ENCODE measurements at places on chromosomes 13 and 19.

- DNase-seq: no peak
Measured at GRCh38 chr13:46720189-46720588, 76.8 kb downstream of the ESD start.

DNA sequence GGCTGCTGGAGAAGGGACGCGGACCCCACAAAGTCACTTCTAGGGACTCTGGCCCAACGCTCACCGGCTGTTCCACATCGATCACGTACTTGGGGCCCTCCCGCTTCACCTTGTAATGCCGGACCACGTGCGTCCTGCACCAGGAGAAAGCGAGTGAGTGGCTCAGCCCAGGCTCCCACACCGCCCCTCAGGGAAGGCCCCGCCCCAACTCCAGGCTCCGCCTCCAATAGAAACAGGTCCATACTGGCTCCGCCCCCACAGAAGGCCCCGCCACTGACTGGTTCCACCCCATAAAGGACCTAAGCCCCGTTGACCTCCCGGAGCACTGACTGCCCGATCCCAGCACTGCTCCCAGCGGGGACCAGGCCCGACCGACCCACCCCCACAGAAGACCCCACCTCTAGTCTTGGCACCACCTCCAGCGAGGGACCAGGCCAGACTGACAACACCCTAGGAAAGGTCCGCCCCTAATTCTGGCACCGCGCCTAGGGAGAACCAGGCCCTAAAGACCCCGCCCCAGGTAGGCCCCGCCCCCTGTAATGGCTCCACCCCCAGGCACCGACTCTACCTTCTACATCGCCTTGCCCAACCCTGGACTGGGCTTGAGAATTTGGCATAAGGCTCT is 11.3 kb downstream of the STAP2 start:
- DNase-seq: no peak

DNA sequence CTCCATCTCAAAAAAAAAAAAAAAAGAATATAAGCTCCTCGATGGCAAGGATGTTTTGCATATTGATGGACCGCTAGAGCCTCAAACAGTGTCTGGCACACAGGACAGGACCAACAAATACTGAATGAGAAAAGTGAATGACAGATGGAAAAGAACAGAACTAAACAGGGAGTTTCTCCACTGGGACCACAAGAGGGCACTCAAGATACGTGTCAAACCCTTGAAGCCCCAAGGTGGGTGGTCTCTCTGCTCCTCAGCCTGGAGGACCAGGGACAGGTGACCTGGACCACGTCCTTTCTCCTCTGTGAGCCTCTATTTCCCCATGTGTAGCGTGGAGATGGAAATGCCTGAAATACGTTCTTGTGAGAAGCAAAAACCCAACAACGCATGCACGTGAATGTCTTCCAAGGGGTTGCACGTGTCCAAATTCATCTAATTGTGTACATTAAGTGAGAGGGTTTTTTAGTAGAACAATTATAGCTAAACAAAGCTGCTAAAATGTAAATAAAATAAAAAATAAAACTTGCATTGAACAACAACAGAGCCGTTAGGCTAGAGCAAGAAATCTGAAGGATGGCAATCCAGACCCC is 5.7 kb upstream of the CDC42EP5 start:
- peak; percentile 23 for DNase-seq

GRCh38 chr13:50198508-50198907 is 183.3 kb downstream of the KCNRG start:
- no peak for DNase-seq

- no peak for DNase-seq
Measured at GRCh38 chr19:58364146-58364545, 1.6 kb upstream of the ZNF497 start.

DNA sequence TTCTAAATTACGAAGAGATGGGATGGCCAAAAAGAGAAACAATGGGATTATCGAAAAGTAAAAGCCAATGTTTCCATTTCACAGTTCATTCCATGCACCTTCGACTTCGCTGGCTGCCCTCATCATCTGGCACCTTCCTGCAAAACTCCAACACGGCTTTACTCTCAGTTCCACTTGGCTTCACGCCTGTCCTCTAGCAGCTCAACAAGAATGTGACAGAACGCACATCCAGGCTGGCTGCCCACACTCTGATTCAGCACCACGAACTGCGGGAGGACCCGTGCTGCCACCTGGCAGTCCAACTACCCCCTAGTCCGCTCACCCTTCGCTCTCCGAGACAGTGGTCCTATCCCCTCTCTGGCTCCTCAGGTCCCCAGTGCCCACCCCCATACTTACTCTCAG is 11.7 kb downstream of the ATP7B start:
- peak; percentile 4 for DNase-seq

DNA sequence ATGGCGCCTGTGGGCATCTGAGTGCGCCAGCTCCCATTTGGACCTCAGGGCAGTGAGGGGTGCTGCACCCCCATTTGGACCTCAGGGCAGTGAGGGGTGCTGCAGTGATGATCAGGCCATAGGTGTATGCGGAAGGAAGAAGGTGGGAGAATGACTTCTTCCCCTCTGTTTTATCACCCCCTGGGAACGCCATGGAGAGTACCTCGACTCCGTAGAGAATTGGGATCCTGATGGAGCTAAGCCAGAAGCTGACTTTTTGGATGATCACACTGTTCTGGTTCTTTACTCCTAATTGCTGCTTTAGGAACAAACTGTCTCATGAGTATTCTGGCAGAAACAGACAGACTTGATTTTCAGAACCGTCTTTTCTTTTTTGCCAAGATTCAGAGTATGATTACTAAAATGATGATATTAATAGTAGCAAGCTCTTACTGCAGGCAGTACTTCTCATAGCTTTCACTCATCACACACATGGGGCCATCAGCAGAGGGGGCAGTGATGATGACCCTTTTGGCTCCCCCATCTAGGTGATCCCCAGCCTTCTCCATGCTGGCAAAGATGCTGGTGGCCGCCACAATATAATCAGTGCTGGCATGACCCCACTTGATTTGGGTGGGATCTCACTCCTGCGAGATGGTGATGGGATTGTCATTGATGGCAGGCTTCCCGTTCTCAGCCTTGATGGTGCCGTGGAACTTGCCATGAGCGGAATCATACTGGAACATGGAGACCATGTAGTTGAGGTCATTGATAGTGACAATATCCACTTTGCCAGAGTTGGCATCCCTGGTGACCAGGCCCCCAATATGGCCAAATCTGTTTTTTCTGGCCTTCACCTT is 10.3 kb upstream of the UBAC2 start:
- DNase-seq: no peak

GRCh38 chr19:11444059-11444458 is 8.6 kb downstream of the PRKCSH start:
- DNase-seq: no peak

GRCh38 chr13:28534210-28534609 is 39.3 kb upstream of the FLT1 start:
- no peak for DNase-seq

GRCh38 chr19:1471010-1471514 is 8.0 kb downstream of the C19orf25 start:
- DNase-seq: no peak

DNA sequence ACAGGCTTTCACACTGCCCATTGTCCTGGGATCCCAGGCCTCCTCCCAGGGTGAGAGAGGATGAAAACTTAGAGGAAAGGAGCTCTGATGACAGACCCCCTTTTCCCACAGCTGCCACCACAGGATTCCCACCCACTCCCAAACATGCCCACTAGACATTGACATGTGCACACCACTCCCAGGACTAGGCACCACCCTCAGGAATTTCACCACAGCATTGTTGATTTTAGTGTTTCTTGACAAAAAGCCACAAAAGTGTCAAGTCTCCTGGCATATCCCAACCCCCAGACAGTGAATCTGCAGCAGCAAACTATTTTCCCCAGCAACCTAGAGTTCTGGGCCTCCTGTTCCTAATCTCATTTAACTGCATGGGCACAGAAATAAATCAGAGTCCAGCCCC is 10.1 kb downstream of the ZNF714 start:
- DNase-seq: no peak

DNA sequence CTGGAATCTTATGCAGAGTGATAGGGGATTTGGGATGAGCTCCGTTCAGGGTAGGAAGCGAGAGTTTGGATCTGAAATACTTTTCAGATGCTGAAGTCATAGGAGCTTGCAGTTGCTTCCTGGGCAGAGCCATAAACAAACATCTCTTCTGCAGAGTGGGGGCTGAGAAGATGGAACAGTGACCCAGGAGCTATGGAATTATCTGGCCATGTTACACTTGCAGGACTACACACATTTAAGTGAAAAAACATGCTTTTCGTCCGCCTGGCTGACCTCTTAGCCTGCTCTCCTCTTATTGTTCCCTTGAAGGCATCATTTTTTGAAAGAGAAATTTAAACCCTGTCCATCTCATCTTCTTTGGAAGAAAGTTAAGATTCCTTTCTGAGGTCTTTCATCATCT is 40.7 kb downstream of the PSG11 start:
- no peak for DNase-seq

- no peak for DNase-seq
Measured at GRCh38 chr13:48510698-48511097, 22.2 kb downstream of the RCBTB2 start.

- DNase-seq: peak; percentile 31
Measured at GRCh38 chr13:78701383-78701782, 42.4 kb upstream of the OBI1 start.

DNA sequence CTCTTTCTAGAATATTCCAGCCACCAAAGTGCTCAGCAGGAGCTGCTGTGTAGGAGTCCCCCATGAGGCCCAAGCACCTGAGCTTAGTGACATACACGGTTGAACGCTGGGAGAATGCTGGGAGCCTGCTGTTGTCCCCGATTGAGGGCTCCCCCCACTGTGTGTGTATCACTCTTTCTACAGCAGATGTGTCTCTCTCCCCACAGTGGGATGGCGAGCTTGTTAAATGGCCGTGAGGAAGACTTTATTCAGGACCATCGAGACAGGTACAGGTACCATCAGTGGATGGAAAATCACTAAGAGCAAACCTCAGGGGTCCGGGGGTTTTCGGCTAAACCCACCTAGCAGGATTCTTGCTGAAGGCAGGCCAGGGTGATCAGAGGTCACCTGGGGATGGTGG is 22.7 kb downstream of the EPN1 start:
- no peak for DNase-seq

DNA sequence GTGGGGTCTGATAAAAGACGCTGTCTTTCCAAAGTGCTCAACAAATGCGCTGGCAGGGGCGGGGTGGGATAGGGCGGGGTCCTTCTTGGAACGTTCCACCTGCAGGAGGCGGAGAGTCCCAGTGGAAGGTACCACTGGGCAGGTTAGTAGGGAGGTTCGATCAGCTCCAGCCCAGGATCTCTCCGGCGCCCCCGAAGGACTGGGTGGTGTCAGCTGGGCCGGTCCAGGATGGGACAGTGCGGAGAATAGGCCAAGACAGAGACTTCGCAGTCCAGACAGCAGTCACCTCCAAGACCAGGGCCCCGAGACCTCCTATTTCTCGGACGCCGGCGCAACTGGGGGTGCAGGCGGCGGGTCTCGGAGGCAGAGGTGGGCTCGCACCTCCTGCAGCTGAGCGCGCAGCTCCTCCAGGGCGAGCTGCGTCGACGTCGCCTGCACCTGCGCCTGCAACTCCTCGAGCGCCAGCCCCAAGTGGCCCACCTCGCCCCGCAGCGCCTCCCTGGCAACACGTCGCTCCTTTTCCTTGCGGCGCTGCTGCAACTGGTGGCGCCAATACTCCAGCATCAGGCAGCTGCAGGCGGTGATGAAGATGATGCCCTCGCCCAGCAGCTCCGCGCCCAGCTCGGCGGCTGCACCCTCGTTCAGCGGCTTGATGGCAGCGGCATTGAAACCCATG is 21.6 kb downstream of the VASP start:
- DNase-seq: no peak

- no peak for DNase-seq
Measured at GRCh38 chr13:42971691-42972347, 20.2 kb downstream of the EPSTI1 start.

GRCh38 chr13:34730961-34731360 is 211.1 kb upstream of the NBEA start:
- DNase-seq: no peak

DNA sequence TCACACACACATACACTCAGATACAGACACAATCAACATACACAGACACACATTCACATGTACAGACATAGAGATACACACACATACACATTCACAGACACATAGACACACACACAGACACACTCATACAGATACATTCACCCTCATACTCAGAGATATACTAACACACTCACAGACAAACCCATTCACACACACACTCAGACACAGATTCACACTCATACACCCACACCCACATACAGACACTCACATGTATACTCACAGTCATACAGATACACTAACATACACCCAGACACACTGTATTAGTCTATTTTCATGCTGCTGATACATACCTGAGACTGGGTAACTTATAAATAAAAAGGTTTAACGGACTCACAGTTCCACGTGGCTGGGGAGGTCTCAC is 30.8 kb downstream of the GJA3 start:
- no peak for DNase-seq

- no peak for DNase-seq
Measured at GRCh38 chr13:96027496-96027895, 25.7 kb downstream of the UGGT2 start.

- no peak for DNase-seq
Measured at GRCh38 chr13:42076309-42076713, 27.9 kb downstream of the DGKH start.

GRCh38 chr13:46288570-46289259 is 77.0 kb downstream of the LRRC63 start:
- DNase-seq: peak; percentile 33

GRCh38 chr13:33129094-33129832 is 113.0 kb downstream of the KL start:
- no peak for DNase-seq

- no peak for DNase-seq
Measured at GRCh38 chr13:34076319-34076718, 258.4 kb downstream of the RFC3 start.

DNA sequence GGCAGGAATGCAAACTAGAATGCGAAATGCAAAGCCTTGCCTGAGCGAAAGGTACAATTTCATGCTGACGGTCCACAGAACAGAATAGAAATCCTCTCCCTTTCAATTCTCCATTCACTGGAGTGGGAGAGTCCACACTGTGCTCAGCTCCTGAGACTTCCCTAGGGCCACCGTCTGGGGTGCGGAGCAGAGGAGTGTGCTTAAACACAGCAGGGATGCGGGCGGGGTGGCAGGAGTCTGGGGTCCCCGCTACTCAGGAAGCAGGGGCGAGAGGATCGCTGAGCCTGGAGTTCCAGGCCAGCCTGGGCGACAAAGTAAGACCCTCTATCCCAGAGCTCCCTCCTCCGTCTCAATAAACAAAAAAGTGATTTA is 552 bp upstream of the ZNF816 start:
- no peak for DNase-seq

GRCh38 chr19:34461375-34462100 is 20.0 kb upstream of the WTIP start:
- DNase-seq: no peak

GRCh38 chr13:39918620-39919236 is 263.3 kb downstream of the COG6 start:
- no peak for DNase-seq

DNA sequence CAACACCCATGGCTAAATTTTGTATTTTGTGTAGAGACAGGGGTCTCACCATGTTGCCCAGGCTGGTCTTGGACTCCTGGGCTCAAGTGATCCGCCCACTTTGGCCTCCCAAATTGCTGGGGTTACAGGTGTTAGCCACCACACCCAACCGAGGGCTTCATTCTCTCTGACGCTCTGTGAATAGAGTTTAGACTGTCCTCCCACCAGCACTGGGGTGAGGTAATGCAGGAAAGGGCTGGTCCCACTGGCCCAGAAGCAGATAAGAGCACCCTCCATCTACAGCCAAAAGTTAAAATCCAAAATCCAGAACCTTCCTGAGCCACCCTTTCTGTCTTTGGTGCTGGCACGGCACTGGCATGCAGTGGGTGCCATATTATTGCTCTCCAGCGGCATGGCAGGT is 31.8 kb upstream of the HOMER3 start:
- no peak for DNase-seq

Measured in astrocyte of the cerebellum (primary cell).